NCI-H460 (cell line): ENCODE measurements at places on chromosomes 1 and 21. TPM values are rescaled to one million over a fixed set of nuclear protein-coding genes. Genes with fewer than 3 reads are reported as not detected.

GRCh38 chr1:175075572-175076568 lies 8.2 kb downstream of the TNN start:
- DNase-seq: no peak

The MCOLN3 gene
- total RNA-seq: 0.49 and 0.67 TPM in 2 replicates

GRCh38 chr1:229024528-229025130 lies 246.3 kb upstream of the RAB4A start:
- peak; percentile 83 for DNase-seq

The GPR157 gene
- 9.5 and 9.6 TPM in 2 replicates for total RNA-seq

- DNase-seq: no peak
Measured at GRCh38 chr1:15928971-15929965, 46.6 kb downstream of the ZBTB17 start.

The NTNG1 gene
- 0.27 TPM in 1 of 2 replicates, not detected in the other for total RNA-seq

- no peak for DNase-seq
Measured at GRCh38 chr1:20037877-20038276, 32.1 kb upstream of the PLA2G5 start.

- DNase-seq: no peak
Measured at GRCh38 chr1:110250008-110250407, 39.9 kb downstream of the KCNC4 start.

GRCh38 chr1:94327001-94327690 lies 89.8 kb upstream of the ARHGAP29 start:
- DNase-seq: peak; percentile 43

The DDX59 gene
- total RNA-seq: 46.0 and 54.2 TPM in 2 replicates

DNA sequence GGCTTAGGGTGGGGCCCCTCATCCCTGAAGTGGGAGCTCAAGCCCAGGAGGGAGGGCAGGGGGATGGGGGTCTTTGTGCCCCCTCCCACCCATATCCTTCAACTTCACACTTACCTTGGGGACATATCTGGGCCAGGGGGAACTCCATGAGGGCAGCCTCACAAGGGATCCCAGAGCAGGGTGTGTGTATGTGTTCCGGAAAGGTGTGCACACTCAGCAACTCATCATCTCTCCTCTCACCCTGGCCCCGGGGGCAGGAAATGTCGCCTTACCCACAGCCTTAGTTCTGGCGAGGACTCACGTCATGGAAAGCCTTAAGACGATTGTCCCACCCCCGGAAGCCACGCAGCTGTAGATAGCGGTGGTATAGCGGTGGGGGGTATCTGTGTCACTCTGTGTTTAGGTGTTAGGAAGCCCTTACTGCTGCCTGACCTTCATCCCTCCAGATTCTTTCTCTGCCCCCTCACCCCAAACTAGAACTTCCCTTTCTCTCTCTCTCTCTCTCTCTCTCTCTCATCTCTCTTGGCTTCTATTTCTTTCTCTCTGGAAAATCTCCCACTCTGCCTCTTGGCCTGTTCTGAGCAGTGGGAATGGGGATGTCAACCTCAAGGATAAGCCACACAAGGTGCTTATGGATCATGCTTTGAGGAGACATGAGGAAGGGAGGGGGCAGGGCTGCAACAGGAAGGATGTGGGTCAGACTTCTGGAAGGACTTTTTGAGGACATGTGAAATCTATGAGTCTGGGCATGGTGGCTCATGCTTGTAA lies at the start of gene SH2D2A:
Gene SH2D2A, minus strand, starts transcription at position 288 of the 768 bp plus-strand sequence. Its CDS starts 140 bp downstream, at position 148.
- peak; percentile 90 for DNase-seq

The RGS7 gene
- total RNA-seq: 0.10 TPM in 1 of 2 replicates, not detected in the other

The GSTM1 gene
- total RNA-seq: 67.1 and 68.9 TPM in 2 replicates

- DNase-seq: no peak
Measured at GRCh38 chr1:50703240-50703639, 256.8 kb downstream of the FAF1 start.

The ZBTB8A gene
- total RNA-seq: 4.1 and 5.5 TPM in 2 replicates

The SPRR1B gene
- not detected in 2 replicates for total RNA-seq

The RAP1GAP gene
- total RNA-seq: 0.17 TPM in 1 of 2 replicates, not detected in the other

DNA sequence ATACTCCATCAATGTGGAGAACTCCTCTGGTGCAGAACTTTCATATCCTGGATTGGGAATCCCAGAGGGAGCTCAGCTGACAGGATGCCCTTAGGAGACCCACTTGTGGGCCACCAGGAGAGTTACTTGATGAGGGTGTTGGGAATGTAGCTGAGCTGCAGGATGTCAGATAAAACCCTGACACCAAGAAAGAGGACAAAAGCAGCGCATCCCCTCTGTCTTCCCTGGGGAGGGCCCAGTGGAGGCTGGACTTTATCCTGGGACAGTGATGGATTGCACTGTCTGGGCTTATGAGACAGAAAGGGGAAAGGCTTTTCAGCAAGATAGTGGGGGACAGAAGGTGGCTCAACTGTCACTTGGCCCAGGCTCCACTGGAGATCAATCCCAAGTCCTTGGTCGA lies 88.1 kb upstream of the BCAR3 start:
- DNase-seq: no peak

The TDRD10 gene
- not detected in 2 replicates for total RNA-seq

DNA sequence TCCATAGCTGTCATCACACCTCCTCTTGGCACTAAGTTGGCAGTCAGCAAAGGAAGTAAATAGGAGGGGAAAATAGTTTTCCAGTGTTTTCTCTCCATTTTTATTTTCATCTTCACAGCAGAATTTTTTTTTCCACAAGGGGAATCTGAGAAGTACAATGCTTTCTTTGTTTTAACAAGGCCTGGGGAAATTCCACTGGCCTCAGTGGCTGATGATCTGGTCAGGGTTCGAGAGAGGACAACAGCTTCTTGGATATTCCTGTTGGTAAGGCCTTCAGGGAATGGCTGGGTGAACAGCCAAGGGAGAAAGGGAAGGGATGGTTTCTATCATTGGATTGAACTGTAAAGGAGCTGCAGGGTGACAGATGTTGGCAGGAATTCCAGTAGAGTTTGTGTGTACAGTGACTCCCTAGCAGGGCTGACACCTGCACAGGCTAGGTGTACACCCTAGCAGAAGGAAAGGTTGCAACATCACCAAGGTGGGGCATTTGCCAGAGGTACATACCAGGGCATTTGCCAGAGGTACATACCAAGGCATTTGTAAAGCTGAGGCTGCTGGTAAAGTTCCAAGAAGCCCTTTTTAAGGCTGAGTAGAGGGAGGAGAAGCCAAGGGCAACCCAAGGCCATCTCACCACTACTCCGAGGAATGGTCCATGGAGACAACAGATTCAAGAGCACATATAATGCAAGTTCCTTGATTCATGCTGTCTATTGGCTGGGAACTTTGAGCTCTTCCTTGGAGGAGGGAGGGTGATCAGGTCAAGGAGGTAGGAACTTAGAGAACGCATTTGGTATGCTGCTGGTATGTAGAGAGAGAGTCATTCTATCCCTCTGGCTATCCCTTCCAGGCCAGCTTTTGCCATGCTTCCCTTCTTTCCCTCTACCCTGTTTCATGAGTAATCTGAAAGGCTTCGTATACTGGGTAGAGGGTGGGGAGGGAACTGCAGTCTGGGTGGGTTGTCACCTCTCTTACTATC lies 3.1 kb downstream of the GJA5 start:
- DNase-seq: no peak

GRCh38 chr1:22676916-22677583 lies 24.0 kb downstream of the C1QB start:
- DNase-seq: no peak

The B3GALT5 gene
- not detected in 2 replicates for total RNA-seq

The CASZ1 gene
- total RNA-seq: 6.4 and 6.9 TPM in 2 replicates

The CCDC185 gene
- not detected in 2 replicates for total RNA-seq
